ENCODE measurements at places on chromosomes 4 and X.

GRCh38 chrX:3712051-3712869, 1.2 kb downstream of the PRKX start:
- DNase-seq, result no peak

DNA sequence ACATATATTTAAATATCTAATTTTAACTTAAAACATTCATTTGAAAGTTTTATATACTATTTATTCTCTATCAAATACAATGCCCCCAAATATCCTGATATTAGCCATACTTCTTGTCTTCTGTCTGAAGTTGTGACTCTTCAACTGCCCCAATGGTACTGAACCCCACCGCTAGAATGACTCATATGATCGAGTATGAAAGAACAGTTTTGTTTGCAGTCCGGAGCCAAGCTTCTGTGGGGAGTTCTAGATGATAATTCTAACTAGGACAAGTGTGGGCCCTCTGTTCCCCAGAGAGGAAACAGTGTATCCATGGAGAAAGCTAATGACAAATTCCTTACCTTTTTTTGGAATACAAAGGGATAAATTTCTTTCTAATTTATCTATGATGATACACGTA, 24.7 kb upstream of the CT47A1 start:
- no peak for DNase-seq

- DNase-seq, result peak; percentile 9
Observed at GRCh38 chrX:40544343-40545266, 36.2 kb upstream of the ATP6AP2 start.

DNA sequence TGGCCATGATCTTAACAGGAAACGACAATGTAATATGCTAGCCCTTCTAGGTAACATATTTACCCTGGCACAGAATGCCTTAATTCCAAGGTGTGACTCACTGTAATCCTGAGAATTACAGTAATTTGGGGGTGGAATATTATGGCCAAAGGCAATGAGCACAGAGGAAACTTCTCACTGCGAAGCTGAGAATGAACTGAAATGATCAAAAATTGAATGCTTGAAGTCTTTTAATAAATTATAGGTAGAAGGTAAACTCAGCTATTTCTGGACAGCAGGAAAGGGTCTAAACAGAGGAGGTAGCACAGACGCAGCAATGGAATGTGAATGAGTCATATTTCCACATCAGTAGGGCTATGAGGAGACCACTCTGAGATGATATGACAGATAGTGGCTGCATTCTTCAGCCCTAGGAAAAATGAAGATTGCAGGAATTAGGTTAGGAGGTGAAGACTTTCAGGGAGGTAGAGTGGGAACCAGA, 312.6 kb downstream of the PACRGL start:
- DNase-seq, result no peak

GRCh38 chrX:104343428-104344129, 88.8 kb upstream of the ESX1 start:
- DNase-seq, result peak; percentile 67

All from fibroblast of skin of back (primary cell).